ENCODE measurements at places on chromosomes 16 and 17. TPM values are rescaled to one million over a fixed set of nuclear protein-coding genes. Genes with fewer than 3 reads are reported as not detected.

FAM83G gene
- total RNA-seq: 3.0 TPM

HSD3B7 gene
- total RNA-seq: 0.73 TPM

PHF12 gene
- 102 TPM for total RNA-seq

PLA2G15 gene
- total RNA-seq: 10.1 TPM

HYDIN gene
- 0.21 TPM for total RNA-seq

MGAT5B gene
- total RNA-seq: 0.42 TPM

STH gene
- total RNA-seq: not detected

SPATA32 gene
- 0.10 TPM for total RNA-seq

DPEP3 gene
- total RNA-seq: 0.21 TPM

ERBB2 gene
- total RNA-seq: 10.2 TPM

Data from mononuclear cell (primary cell).